ENCODE measurements at places on chromosomes 13 and 19. TPM values are rescaled to one million over a fixed set of nuclear protein-coding genes. Genes with fewer than 3 reads are reported as not detected.

- H3K36me3 ChIP-seq, result peaks cover 19% of the 10 kb centered on the region
- no peaks in the 10 kb centered on the region for H3K4me1 ChIP-seq
- DNase-seq, result no peak
These were observed 6.7 kb upstream of the ZNF548 start for GRCh38 chr19:57382806-57383488.

GRCh38 chr19:46368116-46368515 lies 21.2 kb downstream of the PPP5C start:
- DNase-seq, result no peak
- peaks cover 22% of the 10 kb centered on the region for H3K4me1 ChIP-seq
- H3K27ac ChIP-seq, result no peak overlapping the region
- peaks cover 27% of the 10 kb centered on the region for H3K36me3 ChIP-seq
- peaks cover 2% of the 10 kb centered on the region for H3K27me3 ChIP-seq
- H3K4me3 ChIP-seq, result no peak overlapping the region

GRCh38 chr19:2949939-2950285 lies 5.1 kb upstream of the ZNF77 start:
- peak; percentile 82 for DNase-seq
- peaks cover 24% of the 10 kb centered on the region for H3K4me1 ChIP-seq
- H3K36me3 ChIP-seq, result peaks cover 11% of the 10 kb centered on the region

DNA sequence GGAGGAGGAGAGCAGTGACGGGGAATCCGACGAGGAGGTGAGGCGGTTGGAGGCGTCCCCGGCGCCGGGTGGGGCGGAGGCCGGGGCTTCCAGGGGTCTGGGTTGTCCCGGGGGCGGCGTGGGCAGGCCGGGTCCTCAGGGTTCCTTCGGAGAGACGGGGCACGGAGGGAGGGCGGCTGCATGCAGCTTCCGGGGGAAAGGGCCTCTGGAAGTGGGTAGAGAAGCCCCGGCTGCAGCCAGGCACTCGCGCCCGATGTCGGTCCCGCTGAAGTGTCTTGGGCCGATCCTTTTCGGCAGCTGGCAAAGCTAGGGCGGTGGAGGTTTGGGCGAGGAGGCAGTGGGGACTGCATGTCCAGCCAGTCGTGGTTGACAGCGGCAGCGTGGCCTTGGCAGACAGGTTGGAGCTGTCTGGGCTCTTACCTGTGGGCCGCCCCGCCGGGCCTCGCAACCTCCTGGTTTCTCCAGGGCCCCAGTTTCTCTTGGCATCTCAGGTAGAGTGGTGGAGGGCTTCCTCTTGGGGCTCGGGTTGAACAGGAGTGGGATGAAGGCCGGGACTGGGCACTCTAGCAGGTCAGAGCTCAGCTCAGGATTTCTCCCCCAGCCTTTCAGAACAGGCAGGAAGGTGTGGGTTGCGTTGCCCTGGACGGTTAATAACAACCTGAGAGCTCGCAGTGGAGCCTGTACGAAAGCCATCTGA lies 690 bp downstream of the KMT2B start:
- H3K4me1 ChIP-seq, result peaks cover 22% of the 10 kb centered on the region
- H3K4me3 ChIP-seq, result peak overlapping the region; percentile 95

GRCh38 chr13:51797664-51798488 lies 6.1 kb downstream of the DHRS12 start:
- H3K27ac ChIP-seq, result peak overlapping the region; percentile 4
- peak; percentile 38 for DNase-seq
- H3K4me3 ChIP-seq, result no peak overlapping the region
- peaks cover 51% of the 10 kb centered on the region for H3K4me1 ChIP-seq

DNA sequence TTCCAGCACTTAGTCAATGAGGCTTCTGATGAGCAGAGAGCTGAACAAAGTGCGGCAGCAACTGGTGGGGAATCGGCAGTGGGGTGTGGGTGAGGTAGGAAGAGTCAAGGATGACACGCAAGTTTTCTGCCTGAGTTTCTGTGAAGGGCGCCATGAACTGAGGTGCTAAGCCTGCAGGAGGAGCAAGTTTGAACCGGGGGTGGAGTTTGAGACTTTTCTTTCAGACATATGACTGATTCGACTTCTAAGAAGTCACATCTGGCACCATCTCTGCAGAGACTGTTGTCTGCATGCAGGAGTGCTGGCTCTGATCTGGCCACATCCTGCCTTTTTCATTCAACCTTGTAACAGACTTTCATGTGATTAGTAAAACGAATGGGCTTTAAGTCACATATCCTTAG lies 14.8 kb upstream of the GPI start:
- no peak overlapping the region for H3K4me3 ChIP-seq
- H3K27ac ChIP-seq, result no peak overlapping the region
- DNase-seq, result no peak
- H3K36me3 ChIP-seq, result peaks cover 37% of the 10 kb centered on the region

DNA sequence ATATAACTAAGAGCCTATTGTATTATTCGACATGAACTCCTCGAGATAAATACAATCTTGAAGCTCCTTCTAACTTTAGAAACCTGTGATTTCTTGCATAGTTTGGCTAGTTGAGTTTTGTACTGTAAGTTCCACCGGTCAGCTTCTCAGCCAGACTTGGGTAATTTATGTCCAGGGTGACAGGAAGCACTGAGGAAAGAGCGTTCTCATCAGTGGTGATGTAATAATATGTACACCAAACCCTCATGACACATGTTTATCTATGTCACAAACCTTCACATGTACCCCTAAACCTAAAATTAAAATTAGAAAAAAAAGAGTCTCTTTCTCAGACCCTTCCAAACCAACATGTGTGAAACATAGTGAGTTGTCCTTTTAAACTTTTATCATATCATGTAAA lies 205.7 kb downstream of the KCNRG start:
- H3K4me3 ChIP-seq, result no peak overlapping the region
- no peaks in the 10 kb centered on the region for H3K4me1 ChIP-seq
- H3K27ac ChIP-seq, result peak overlapping the region; percentile 19
- peaks cover 1% of the 10 kb centered on the region for H3K27me3 ChIP-seq

Gene KLK1
- 2.7 TPM for total RNA-seq
